ENCODE measurements at places on chromosomes 2 and 18.

DNA sequence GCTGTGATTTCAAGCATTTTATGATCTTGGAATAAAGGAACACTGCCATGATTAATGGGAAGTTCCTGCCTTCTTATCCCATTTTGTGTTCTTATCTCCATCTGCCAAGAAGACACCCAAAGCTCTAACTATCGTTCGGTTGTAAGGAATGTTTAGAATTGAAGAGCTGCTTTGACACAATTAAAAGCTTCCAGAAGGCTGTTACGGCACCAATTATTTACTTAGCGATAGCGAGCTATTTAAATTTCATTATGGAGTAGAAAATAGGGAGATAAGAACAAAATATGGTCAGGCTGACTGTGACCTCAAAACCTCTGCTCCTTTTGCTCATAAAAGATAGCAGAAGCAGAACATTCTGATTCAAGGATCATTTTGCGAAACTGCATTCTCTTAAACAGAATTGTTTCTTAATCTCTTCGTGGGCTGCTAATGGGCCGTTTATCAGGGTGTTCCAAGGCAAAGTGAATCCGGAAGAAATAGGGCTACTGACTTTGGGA lies 101.6 kb downstream of the SLC4A3 start:
- DNase-seq = no peak

DNA sequence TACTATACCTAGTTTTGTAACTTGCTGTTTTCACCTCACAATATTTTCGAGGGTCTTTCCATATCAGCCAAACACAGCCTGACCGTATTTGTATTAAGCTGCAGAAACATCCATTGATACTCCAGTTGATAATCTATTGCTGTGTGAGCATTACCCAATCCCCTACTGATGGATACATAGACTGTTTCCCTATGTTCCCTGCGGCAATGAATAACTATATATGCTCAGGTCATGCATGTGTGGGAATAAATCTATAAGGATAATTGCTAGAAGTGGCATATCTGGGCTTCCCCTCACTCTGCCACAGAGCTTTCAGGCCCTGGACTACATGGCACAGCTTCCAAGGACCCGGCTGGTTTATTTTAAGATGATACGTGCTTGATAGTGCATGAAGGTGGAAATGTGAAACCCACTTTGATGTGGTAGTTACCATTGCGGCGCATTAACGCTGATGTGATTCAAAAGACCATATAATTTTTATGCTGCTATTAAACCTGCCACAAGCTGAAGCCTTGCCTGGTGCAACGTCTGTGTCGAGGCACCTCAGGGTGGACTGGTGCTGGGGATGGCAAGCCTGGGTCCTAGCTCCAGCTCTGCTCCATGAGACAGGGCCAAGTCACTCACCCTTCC lies 130.8 kb upstream of the MSH6 start:
- DNase-seq = no peak

GRCh38 chr2:234164493-234165413 lies 114.3 kb downstream of the SPP2 start:
- DNase-seq = no peak

DNA sequence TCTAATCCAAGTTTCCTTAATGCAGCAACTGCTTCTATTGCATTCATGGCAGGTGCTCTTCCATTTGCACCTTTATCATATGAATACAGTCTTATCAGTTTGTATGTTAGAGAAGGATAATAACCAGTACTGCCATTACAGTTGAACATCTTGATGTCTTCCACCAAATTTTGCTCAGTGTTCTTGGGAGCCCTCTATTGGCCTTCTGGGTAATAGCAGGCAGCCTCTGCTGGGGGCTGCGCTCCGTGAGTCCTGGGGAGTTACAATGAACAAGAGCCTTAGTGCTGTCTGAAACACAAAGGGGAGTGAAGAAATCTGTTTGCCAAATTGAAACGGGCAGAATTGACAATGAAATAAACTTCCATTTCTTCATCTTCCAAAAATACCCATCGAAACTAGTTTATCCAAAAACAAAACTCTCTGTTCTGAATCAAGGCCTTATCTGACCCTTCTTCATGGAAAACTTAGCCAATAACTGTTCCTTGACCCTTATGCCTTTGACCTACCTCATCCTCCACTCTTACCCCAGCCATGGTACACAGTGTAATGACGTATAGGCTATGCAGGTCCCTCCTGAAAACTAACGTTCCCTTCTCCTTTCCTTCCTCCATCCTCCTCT lies 79.9 kb downstream of the ALK start:
- peak; percentile 38 for DNase-seq
